ENCODE measurements at places on chromosomes 2 and 18.

- no peak for DNase-seq
These were observed 20.7 kb upstream of the KCTD1 start for GRCh38 chr18:26568926-26569665.

DNA sequence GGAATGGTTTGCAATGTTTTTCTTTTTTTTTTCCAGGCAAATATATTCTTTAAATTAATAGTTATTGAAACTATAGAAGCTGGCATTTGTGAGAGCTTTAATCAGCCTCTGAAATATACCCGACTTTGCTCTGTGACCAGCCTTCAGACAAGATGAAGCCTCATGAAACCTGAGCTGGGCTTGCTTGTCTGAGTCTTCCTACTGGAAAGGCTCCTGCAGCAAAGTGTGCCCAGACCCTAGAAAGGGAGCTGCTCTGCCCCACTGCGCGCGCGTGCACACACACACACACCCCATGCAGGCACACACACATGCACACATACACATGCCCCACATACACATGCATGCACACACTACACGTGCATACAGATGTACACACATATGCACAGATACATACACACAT, 203.3 kb upstream of the NT5C1B start:
- DNase-seq, result no peak

- no peak for DNase-seq
These were observed 46.8 kb downstream of the ANTXR1 start for GRCh38 chr2:69059731-69060290.

DNA sequence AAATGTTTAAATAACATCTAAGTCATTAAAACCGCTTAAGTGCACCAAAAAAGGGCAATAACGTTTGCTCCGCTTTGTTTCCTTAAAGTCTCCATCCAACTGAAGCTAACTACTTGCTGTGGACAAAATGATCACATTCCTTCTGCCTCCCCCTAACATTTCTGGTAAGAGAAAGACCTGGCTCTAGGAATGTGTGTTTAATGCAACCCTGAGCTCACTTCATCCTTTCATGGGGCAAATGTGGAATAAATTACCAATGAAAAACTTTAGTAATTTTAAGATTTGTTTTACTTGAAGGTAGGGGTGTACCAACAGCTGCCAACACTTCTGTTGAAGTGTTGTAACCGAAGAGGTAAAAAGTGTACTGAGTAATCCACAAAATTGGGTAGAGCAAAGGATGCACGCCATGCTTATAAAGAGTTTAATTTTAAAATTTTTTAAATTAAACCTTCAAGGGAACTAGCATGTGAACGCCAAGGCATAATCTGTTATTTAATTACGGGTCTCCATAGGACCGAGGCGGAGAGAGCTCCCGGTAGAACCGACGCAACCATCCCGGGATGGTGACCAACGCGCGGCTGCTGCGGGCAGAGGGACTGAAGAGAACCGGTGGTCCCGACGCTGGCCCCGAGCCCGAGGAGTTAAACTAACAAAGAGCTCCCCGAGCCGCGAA, 1.1 kb downstream of the HNRNPLL start:
- DNase-seq, result no peak

GRCh38 chr18:69948919-69949537, 1.4 kb upstream of the CD226 start:
- no peak for DNase-seq

GRCh38 chr2:230823264-230823964, 41.3 kb upstream of the ITM2C start:
- no peak for DNase-seq

DNA sequence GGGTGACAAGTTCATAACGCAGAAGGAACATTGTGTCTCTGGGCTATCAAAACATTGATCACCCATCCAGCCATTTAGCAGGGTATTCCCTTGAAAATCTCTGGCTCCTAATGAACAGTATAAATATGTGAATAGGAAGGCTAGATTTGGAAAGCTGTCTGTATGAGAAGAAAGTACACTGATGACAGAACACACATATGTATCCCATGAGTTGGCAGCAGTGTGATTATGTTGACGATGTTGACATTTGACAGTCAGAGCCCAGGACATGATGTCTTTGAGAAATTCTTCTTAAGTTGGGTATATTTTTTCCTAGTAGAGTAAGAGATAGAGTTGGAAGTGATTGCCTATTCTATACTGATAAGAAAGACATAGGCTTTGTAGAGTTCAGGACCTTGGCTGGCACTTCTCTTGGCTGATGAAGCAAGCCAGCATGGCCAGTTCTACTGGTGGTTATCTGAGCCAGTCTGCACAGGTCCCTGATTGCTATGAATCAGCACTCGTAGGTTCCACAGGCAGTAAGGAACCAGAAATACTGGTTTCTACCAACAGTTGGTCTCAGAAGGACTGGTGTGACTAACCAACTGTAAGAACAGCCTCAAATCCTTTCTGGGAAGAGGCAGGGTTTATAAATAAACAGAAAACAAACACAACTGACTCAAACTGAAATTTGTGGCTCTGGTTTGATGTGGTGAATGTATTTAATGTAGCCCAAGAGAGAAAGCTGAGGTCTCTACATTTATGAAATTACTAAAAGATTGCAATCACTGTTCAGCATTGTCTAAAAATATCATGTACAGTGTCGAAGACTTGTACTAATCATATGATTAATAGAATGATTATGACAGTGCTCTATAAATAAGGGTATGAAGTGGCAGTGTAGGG, 43.9 kb upstream of the RAPH1 start:
- peak; percentile 42 for DNase-seq

- no peak for DNase-seq
These were observed 276.7 kb downstream of the CALCRL start for GRCh38 chr2:187171318-187171717.

DNA sequence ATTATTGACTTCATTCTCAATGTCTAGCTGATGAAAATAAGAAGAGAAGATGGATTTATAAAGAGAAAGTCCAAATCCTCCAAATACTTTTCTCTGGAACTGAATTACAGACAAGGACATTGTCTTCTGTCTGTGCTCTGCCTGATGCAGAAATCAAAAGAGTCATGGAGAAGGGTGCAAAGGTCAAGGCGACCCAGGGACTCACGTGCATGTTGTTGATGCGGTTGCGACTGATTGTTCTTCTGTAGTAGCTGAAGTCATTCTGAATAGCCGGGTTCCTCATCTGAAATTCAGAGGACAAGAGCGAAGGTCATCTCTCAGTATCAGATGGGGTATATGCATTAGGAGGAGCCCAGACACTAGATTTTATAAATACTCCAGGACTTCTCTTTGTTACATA, 104.4 kb downstream of the CYRIA start:
- DNase-seq, result no peak

GRCh38 chr2:117832905-117833613, 18.6 kb downstream of the DDX18 start:
- no peak for DNase-seq

DNA sequence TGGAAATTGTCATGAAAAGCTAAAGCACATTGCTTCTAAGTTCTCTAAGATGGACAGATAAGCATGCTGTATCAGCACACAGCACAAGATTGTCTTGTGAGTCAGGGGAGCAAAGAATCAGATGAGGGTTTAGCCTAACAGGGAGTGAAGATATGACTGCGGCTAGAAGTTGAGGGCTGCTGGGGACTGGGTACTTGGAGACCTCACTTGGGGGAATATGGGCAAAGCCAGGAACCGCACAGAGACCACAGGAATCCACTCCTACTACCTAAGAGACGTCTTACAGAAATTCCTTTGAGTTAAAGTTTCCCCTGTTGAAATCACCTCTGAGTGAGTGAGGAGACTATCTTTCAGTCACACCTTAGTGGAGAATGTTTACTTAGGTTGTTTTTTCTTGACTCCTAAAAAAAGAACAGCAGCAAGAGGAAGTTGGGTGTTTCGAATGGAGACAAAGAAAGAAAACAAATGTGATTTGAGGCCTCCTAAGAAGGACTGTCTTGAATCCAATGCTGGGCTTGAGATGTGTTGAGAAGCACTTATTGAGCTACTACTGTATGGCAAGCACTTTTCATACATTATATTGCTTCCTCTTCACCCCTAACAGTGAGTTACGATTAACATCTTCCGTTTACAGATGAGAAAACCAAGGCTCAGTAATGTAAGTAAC, 100.7 kb downstream of the ANKRD44 start:
- peak; percentile 95 for DNase-seq

DNA sequence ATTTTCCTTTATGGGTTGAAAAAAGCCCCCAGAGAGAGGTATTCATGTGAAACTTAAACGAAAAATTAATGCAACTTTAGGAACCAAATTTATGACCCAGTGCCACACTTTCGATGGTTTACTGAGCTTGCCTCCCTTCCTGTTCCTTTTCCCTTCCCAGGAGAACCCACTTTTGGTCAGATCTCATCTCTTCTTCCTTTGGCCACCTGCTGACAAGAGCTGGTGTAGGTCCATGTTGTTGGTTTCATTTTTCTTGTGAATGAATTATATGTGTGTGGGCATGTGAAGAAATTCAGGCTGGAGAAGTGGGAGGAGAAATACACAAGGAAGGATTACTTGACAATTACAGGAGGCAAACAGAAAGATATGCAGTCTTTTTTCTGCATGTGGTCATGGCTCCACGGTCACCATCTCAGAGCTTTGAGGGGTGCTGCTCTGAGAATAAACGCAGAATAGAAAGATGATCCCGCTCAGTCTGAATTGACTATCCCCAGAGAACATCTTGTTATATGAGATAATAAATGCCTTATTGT, 111.3 kb upstream of the TCF4 start:
- no peak for DNase-seq

GRCh38 chr18:47149457-47150028, 757 bp downstream of the HDHD2 start:
- no peak for DNase-seq

DNA sequence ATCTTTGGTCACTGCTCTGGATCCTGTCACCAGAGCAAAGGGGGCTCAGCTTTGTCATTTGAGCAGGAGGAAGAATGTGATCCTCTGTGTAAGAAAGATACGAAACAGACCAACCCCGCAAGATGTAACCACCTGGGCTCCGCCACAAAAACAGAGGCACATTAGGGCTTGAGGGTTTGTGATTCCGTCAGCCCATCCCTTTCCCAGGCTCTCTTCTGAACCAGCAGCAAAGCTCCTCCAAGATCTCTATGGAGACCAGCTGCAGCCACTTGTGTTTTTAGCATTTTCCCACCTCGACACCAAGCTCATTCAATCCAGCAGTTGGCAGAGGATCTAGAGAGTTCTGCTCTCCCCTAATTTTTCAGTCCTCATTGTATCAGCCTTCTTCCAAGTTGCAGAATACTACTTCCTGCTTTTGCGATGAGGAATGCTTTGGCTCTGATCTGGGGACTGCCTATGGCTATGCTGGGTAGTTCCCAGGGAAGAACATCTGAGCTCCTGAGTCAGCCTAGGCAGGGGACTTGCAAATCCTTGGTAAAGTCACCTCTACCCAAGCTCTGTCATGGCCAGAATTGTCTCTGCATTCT, 139.6 kb upstream of the RAB12 start:
- no peak for DNase-seq

GRCh38 chr2:134501476-134502091, 217.2 kb downstream of the TMEM163 start:
- DNase-seq, result no peak

DNA sequence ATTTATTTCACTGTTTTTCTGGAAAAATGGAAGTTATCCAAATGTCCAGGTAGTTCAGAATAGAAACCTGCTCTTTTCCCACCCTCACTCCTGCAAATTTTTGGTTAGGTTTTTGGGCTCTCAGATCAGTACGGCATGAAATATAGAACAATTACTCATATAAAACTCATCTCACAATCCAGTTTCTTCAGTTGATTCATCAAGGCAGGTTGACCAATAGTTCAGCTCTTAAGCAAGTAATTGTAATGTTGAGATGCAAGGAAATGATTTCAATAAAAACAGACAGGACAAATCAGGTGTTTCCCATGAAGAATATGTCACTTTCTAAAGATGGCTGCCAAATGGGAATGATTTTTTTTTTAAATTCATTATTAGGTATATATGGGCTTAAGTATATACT, 2.0 kb downstream of the RAB27B start:
- no peak for DNase-seq

- DNase-seq, result no peak
These were observed 75.2 kb downstream of the COBLL1 start for GRCh38 chr2:164766216-164766953.

GRCh38 chr18:59249199-59249774, 24.0 kb downstream of the RAX start:
- DNase-seq, result peak; percentile 34

GRCh38 chr2:61632276-61633169, 94.4 kb upstream of the XPO1 start:
- no peak for DNase-seq

DNA sequence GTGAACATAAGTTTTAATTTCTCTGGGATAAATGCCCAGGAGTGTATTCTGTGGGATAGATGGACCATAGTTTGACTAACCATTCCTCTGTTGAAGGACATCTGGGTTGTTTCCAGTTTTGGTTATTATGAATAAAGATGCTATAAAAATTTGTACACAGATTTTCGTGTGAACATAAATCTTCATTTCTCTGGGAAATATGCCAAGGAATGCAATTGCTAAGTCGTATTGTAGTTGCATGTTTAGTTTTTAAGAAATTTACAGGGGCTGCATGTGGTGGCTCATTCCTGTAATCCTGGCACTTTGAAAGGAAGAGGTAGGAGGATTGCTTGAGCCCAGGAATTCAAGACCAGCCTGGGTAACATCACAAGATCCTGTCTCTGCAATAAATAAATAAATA, 6.9 kb upstream of the SLC11A1 start:
- DNase-seq, result no peak

DNA sequence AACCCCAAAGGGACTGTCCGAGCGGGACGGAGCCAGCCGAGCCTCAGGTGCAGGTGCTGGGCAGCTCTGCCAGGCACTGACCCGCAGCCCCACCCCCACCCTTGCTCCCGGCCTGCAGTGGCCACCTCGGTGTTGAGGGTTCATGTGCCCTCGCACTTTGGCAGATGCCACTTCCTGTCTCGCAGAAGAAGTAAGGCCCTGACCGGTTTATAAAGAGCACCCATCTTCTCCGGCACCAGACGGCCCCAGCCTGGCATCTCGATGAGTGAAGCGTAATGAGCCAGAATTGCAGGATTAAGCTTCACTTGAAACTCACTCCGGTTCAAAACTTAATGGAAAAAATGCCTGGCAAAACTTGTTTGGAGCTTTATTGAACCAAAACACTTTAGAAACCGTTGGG, 10.9 kb upstream of the NFATC1 start:
- DNase-seq, result no peak

- no peak for DNase-seq
These were observed 12.9 kb upstream of the MC5R start for GRCh38 chr18:13810950-13811485.

DNA sequence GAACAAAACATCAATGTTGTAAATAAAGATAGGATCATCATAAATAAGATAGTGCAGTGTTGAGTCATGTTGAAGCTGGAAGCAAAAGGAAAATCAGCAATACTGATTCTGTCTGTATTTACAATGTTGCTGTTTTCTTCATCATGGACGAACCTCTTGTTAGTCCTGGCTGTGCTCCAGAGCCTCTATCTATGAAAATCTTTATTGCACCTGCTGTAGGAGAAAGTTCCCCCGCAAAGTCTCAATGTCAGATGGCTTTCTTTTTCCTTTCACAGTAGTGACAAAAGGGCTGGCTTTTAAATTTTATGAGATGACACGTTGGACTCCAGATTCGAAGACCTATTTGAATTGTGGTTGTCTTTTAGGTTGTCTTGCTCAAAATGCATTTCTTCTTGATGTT, 98.5 kb upstream of the LRRTM1 start:
- DNase-seq, result no peak

GRCh38 chr2:84958135-84959059, 12.6 kb upstream of the KCMF1 start:
- peak; percentile 100 for DNase-seq
